ENCODE measurements at places on chromosomes 1 and 21.

GRCh38 chr1:19484338-19484797 lies 971 bp downstream of the CAPZB start:
- no peak for DNase-seq

- no peak for DNase-seq
Measured at GRCh38 chr1:1058921-1059493, 15.1 kb downstream of the RNF223 start.

DNA sequence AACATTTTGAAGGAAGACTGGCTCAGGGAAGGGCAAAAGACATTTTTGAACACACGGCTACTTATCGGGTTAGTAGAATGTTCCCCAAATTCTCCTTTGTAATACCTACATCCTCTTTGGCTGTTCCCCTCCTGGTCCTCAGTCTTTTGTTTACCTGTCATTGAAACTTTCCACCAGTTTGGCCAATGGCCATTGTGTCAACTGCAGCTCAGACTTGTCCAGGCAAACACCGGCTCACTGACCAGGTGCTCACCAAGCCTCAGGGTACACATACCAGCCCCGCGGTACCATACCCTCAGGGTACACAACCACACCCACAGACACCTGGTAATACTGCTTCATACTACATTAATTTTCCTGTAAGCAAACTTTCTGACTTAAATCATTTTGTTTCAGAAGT lies 84.8 kb upstream of the ZNF648 start:
- DNase-seq: no peak

GRCh38 chr1:2046174-2046917 lies 3.9 kb upstream of the PRKCZ start:
- no peak for DNase-seq

DNA sequence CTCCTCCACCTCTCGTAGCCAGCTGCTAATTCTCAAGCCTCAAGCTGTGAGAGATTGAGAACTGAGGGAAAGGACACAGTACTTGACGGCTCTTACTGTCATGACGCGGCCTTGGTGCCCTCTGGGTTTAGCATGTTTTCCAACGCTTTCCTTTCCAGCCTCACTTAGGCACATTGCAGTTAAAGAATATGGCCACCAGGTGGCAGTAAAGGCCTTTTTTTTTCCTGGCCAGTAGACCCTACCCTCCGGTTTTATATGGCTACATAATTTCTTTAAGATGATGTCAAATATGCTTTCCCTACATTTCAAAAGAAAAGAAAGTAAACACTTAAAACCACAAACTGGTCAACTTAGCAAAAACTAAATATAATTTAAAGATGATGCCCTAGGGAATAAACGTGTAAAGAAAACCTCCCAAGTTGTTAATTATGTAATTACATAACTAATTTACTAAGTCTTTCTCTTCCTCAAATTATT lies 56.8 kb upstream of the PRDX6 start:
- peak; percentile 59 for DNase-seq

DNA sequence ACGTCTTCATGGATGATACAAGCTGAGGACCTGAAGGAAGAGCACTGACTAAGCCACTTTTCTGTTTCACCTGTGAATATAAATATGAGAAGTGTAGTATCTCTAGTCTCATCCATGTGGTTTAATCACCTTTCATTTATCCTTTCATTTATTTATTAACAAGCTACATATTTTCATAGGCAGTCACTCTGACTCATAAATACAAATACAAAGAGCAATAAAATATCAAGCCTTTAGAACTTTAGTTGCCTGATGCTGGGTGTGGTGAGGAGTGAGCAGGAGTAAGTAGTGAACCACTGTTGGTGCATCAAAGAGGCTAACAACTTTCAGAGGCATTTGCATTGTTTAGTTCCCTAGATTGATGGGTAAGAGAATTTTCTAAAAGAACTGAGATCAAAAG lies 269.0 kb upstream of the C1orf87 start:
- no peak for DNase-seq

GRCh38 chr1:34742667-34743270 lies 12.1 kb upstream of the GJB5 start:
- DNase-seq: peak; percentile 21

- no peak for DNase-seq
Measured at GRCh38 chr1:235940285-235940684, 73.6 kb upstream of the LYST start.
